ENCODE measurements at places on chromosomes 3 and 15. TPM values are rescaled to one million over a fixed set of nuclear protein-coding genes. Genes with fewer than 3 reads are reported as not detected.
A peak's percentile ranks its signal among the peaks of the same experiment; 100 is the strongest.

The ISY1 gene
- total RNA-seq = 37.4 TPM

The TP53BP1 gene
- total RNA-seq = 31.4 TPM

The KIF15 gene
- total RNA-seq = 0.86 TPM

The ARGFX gene
- total RNA-seq = not detected

The IQCF6 gene
- not detected for total RNA-seq

The CCR3 gene
- not detected for total RNA-seq

The PARP15 gene
- 70.0 TPM for total RNA-seq

The OR5H6 gene
- total RNA-seq = not detected

The ZNF662 gene
- 4.7 TPM for total RNA-seq

The LEKR1 gene
- 2.5 TPM for total RNA-seq

The GNAT1 gene
- total RNA-seq = not detected

GRCh38 chr3:119340014-119340413 is 45.8 kb downstream of the ARHGAP31 start:
- no peak overlapping the region for H3K4me3 ChIP-seq
- no peaks in the 10 kb centered on the region for H3K27me3 ChIP-seq
- no peaks in the 10 kb centered on the region for H3K36me3 ChIP-seq

- no peak overlapping the region for H3K4me3 ChIP-seq
- DNase-seq = no peak
- H3K4me1 ChIP-seq = peaks cover 8% of the 10 kb centered on the region
Measured at GRCh38 chr3:197006860-197007259, 22.8 kb downstream of the MELTF start.

- H3K27ac ChIP-seq = no peak overlapping the region
- no peaks in the 10 kb centered on the region for H3K36me3 ChIP-seq
- no peak overlapping the region for H3K4me3 ChIP-seq
- DNase-seq = no peak
Measured at GRCh38 chr15:92527197-92527596, 128.4 kb downstream of the FAM174B start.

- no peak for DNase-seq
- no peaks in the 10 kb centered on the region for H3K4me1 ChIP-seq
- H3K27ac ChIP-seq = no peak overlapping the region
- H3K4me3 ChIP-seq = no peak overlapping the region
Measured at GRCh38 chr15:65952391-65953053, 83.2 kb downstream of the RAB11A start.

DNA sequence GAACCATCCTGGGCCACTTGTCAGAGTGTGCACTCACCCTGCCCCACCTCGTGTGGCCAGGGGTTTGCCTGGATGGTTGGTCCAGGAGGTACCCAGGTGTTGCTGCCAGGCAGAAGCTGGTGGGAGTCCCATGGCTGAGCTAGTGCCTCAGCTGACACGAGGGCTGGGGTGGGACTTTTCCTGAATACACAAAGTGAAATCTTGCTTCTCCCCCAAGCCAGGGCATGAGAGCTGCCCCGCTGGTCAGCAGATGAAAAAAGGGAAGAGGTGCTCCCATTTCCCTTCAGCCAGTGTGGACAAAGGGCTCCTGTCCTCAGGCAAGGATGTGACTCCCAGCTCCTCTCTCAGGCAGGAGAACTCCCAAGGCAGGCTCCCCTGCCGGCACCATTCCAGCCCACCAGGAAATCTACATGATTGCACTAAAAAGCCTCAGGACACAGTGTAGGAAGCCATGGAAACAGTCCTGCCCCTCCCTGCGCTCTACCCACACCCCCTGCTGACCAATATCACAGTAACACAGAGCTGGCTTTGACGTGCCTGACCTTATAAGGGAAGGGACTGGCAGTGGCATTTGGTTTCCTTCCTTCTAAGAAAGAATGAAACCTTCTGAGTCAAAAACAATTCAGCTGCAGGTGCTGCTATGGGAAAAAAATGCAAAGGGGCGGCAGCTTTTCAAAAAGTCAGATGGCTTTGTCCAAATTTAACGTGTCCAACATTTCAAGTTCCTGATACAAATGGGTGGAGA is 33.9 kb downstream of the MYO5C start:
- H3K4me3 ChIP-seq = no peak overlapping the region
- no peaks in the 10 kb centered on the region for H3K27me3 ChIP-seq
- no peaks in the 10 kb centered on the region for H3K36me3 ChIP-seq
- peak overlapping the region; percentile 35 for H3K27ac ChIP-seq
- peaks cover 34% of the 10 kb centered on the region for H3K4me1 ChIP-seq

- no peak for DNase-seq
- H3K4me3 ChIP-seq = no peak overlapping the region
- H3K4me1 ChIP-seq = no peaks in the 10 kb centered on the region
- no peaks in the 10 kb centered on the region for H3K27me3 ChIP-seq
- H3K27ac ChIP-seq = no peak overlapping the region
Measured at GRCh38 chr3:54630101-54630623, 297.7 kb downstream of the LRTM1 start.

DNA sequence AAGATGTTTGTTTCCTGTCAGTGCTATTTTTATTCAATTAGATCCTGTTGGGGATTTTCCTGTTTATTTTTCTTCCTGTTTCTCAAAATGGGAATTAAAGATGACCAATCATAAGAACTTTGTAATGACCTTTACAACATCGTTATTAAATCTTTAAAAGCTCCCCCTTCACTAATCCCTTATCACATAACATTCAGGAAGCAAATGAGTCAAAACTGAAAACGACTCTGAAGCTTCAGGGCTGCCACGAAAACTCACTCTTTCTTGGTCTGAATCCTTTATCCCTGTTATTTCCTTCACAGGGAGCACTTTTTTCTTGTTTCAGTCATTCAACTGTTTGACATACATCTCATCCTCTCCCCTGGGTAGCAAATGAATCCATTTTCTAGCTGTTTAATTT is 75.8 kb upstream of the MB21D2 start:
- no peak for DNase-seq
- no peaks in the 10 kb centered on the region for H3K36me3 ChIP-seq
- no peaks in the 10 kb centered on the region for H3K4me1 ChIP-seq
- H3K27me3 ChIP-seq = no peaks in the 10 kb centered on the region

GRCh38 chr3:58192069-58192468 is 18.7 kb downstream of the DNASE1L3 start:
- H3K27me3 ChIP-seq = no peaks in the 10 kb centered on the region
- H3K4me1 ChIP-seq = no peaks in the 10 kb centered on the region
- DNase-seq = no peak
- no peak overlapping the region for H3K4me3 ChIP-seq
- H3K27ac ChIP-seq = no peak overlapping the region

GRCh38 chr3:66603151-66603611 is 102.4 kb upstream of the LRIG1 start:
- no peaks in the 10 kb centered on the region for H3K4me1 ChIP-seq
- H3K36me3 ChIP-seq = no peaks in the 10 kb centered on the region
- no peaks in the 10 kb centered on the region for H3K27me3 ChIP-seq
- no peak overlapping the region for H3K27ac ChIP-seq
- no peak overlapping the region for H3K4me3 ChIP-seq

- H3K36me3 ChIP-seq = no peaks in the 10 kb centered on the region
- H3K27ac ChIP-seq = no peak overlapping the region
- no peak for DNase-seq
- no peak overlapping the region for H3K4me3 ChIP-seq
Measured at GRCh38 chr15:92747047-92747446, 91.5 kb upstream of the FAM174B start.

- no peak for DNase-seq
- no peak overlapping the region for H3K4me3 ChIP-seq
- H3K27me3 ChIP-seq = no peaks in the 10 kb centered on the region
- H3K4me1 ChIP-seq = peaks cover 31% of the 10 kb centered on the region
- H3K27ac ChIP-seq = no peak overlapping the region
Measured at GRCh38 chr3:179181993-179182551, 33.9 kb downstream of the PIK3CA start.

- no peaks in the 10 kb centered on the region for H3K4me1 ChIP-seq
- H3K27ac ChIP-seq = no peak overlapping the region
- H3K27me3 ChIP-seq = no peaks in the 10 kb centered on the region
- no peak overlapping the region for H3K4me3 ChIP-seq
- no peaks in the 10 kb centered on the region for H3K36me3 ChIP-seq
- no peak for DNase-seq
Measured at GRCh38 chr3:26687466-26687865, 64.9 kb downstream of the LRRC3B start.

- no peaks in the 10 kb centered on the region for H3K36me3 ChIP-seq
- no peak overlapping the region for H3K27ac ChIP-seq
- DNase-seq = no peak
- H3K4me1 ChIP-seq = no peaks in the 10 kb centered on the region
Measured at GRCh38 chr3:109059264-109059663, 58.7 kb downstream of the MORC1 start.

- no peak overlapping the region for H3K27ac ChIP-seq
- H3K4me1 ChIP-seq = no peaks in the 10 kb centered on the region
- DNase-seq = no peak
Measured at GRCh38 chr3:134466331-134466730, 19.5 kb downstream of the ANAPC13 start.

- H3K4me1 ChIP-seq = no peaks in the 10 kb centered on the region
- no peak overlapping the region for H3K4me3 ChIP-seq
- DNase-seq = no peak
Measured at GRCh38 chr3:132443421-132443820, 26.1 kb downstream of the DNAJC13 start.

DNA sequence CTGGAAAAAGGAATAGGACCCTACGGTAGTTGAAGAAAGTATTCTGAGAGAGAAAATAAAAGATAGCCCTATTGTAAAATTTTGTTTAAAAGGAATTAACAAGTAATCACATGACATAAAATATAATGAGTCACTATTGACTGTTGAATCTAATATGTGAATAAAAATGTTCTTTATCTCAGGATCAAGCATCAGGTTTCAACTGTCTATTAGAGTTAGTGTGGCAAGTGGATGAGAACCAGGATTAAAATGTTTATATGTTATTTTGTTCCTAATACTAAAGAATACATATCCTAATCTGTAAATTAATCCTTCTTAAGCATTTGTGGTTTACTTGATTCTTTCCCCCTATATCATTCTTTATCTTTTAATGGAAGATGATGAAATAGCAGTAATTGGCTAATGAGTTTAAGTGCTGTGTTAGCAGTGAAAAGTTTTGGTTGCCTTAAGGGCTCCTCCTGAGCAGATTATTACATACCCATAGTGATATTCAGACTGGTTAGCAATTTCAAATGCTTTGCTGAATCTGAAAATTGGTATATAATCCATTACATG is 101.8 kb upstream of the BCHE start:
- H3K36me3 ChIP-seq = no peaks in the 10 kb centered on the region
- DNase-seq = no peak
- H3K4me3 ChIP-seq = no peak overlapping the region
- H3K27ac ChIP-seq = no peak overlapping the region
- H3K27me3 ChIP-seq = no peaks in the 10 kb centered on the region
- H3K4me1 ChIP-seq = no peaks in the 10 kb centered on the region

GRCh38 chr3:48493203-48493501 is 10.8 kb downstream of the SHISA5 start:
- no peak for DNase-seq
- no peaks in the 10 kb centered on the region for H3K4me1 ChIP-seq
- H3K36me3 ChIP-seq = peaks cover 8% of the 10 kb centered on the region
- H3K27me3 ChIP-seq = no peaks in the 10 kb centered on the region
- no peak overlapping the region for H3K27ac ChIP-seq
